Aorta (tissue), 5 donors: ENCODE measurements at places on chromosomes 12 and 14. TPM values are rescaled to one million over a fixed set of nuclear protein-coding genes. Genes with fewer than 3 reads are reported as not detected.
A peak's percentile ranks its signal among the peaks of the same experiment; 100 is the strongest.

- H3K4me3 ChIP-seq = no peak overlapping the region
- DNase-seq = no peak
- no peaks in the 10 kb centered on the region for H3K36me3 ChIP-seq
- no peak overlapping the region for H3K27ac ChIP-seq
- H3K4me1 ChIP-seq = no peaks in the 10 kb centered on the region
- H3K27me3 ChIP-seq = no peaks in the 10 kb centered on the region
Observed at GRCh38 chr12:114949058-114949820, 265.3 kb upstream of the TBX3 start.

DNA sequence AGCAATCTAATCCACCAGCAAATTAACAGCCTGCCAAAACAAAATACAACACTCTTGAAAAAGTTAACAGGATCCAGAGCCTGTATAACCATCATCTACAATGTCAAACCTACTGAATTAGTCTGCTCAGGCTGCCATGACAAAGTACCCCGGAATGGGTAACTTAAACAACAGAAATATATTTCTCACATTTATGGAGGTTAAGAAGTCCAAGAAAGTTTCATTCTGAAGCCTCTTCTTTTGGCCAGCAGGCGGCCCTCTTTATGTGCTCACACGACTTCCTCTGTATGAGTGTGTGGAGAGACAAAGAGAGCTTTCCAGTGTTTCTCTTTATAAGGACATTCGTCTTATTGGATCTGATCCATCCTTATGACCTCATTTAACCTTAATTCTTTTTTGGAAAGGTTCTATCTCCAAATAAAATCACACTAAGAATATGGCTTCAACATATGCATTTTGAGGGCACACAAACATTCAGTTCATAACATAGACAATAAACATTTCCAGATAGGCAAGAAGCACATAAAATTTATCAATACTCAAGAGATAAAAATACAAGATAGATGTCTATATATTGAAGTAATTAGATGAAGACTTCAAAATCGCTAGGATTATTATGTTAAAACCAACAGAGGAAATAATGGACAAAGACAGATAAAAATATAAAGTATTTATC lies 5.9 kb upstream of the RERG start:
- no peaks in the 10 kb centered on the region for H3K36me3 ChIP-seq
- no peak overlapping the region for H3K27ac ChIP-seq
- peak; percentile 71 for DNase-seq
- H3K4me1 ChIP-seq = peaks cover 4% of the 10 kb centered on the region

DNA sequence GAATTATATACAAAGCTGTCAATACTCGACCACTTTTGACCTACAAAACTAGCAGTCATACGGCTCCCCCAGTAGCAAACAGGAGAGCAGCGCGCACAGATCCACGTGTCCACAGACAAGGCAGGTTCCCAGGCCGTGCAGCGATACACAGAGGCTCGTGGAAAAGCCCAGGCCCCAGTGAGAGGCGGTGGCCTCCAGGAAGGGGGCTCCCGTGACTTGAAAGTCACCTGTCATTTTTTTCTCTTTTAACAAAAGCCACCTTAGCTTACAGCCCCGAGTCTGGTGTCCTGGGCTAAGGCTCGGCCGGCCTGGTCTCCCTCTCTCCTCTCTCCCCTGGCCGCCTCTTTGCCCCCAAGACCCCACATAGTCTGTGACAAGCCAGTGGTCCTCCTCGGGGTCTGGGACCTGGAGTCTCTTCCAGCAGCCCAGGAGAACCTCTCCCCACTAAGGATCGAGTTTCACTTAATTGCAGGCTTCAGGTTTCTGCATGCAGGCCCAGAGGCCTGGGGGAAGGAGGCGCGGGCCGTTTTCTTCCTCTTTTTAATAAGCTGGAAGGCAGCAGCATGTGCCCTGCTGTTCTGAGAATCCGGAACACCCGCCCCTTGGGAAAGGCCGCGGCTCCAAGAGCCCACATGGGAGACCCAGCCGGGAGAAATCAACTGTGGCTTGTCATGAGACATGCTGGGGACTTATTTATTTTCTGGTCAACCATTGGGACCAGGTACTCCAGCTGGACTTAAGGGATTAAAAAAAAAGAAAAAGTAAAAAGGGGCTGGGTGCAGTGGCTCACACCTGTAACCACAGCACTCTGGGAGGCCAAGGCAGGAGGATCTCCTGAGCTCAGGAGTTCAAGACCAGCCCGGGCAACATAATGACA lies 15.9 kb downstream of the NCOR2 start:
- H3K27me3 ChIP-seq = no peaks in the 10 kb centered on the region
- no peaks in the 10 kb centered on the region for H3K4me1 ChIP-seq
- no peak overlapping the region for H3K27ac ChIP-seq
- H3K36me3 ChIP-seq = no peaks in the 10 kb centered on the region
- no peak for DNase-seq

LTBR gene
- total RNA-seq = 103 TPM

- peaks cover 4% of the 10 kb centered on the region for H3K4me1 ChIP-seq
- H3K27me3 ChIP-seq = no peaks in the 10 kb centered on the region
- H3K4me3 ChIP-seq = no peak overlapping the region
- no peak overlapping the region for H3K27ac ChIP-seq
Observed at GRCh38 chr14:56207626-56208292, 89.5 kb downstream of the PELI2 start.

DNA sequence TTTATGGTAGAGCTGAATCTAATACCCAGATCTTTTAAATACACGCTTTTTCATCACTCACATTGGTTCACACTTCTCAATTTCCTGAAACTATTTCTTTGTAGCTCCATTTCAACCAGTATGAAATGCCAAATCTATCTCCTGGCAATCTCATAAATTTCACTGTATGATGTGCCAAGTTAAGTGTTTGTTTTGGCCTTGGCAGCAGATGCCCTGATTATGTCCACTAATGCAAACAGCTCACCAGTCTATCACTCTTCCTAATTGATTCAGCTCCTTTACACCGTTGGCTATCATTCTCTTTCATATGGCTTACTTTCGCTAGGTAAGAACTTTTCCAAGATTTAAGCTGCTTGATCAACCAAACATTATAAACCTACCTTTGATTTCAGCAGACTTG lies 58.6 kb downstream of the ZFC3H1 start:
- H3K27ac ChIP-seq = no peak overlapping the region
- no peaks in the 10 kb centered on the region for H3K27me3 ChIP-seq
- DNase-seq = no peak
- no peaks in the 10 kb centered on the region for H3K36me3 ChIP-seq
- no peak overlapping the region for H3K4me3 ChIP-seq

DNA sequence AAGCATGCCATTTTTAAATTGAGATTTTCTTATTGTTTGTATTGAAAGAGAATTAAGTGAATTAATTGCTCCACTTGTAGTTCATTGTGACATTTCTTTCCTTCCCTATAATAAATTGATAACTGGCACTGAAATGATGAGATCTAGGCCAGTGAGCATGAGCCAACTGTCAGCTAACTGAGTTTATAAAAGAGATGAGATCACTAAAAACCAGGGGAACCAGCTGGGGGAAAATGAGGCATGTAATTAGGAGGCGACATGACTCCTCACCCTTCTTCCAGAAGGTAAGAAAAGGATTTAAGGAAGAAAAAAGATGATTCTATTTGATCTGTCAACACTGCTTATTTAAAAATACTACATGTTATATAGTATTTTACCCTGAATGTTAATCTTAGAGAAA lies 104.5 kb upstream of the DNM1L start:
- no peaks in the 10 kb centered on the region for H3K36me3 ChIP-seq
- no peak overlapping the region for H3K4me3 ChIP-seq
- no peak for DNase-seq
- no peaks in the 10 kb centered on the region for H3K27me3 ChIP-seq
- no peaks in the 10 kb centered on the region for H3K4me1 ChIP-seq
- H3K27ac ChIP-seq = no peak overlapping the region

IKBIP gene
- total RNA-seq = 18.3 TPM

- no peak for DNase-seq
- H3K27ac ChIP-seq = no peak overlapping the region
- H3K4me3 ChIP-seq = no peak overlapping the region
- H3K4me1 ChIP-seq = no peaks in the 10 kb centered on the region
Observed at GRCh38 chr14:102450206-102451063, 59.1 kb downstream of the ANKRD9 start.

ITGA5 gene
- 241 TPM for total RNA-seq

GRCh38 chr12:123485756-123486155 lies 27.8 kb downstream of the SNRNP35 start:
- no peaks in the 10 kb centered on the region for H3K36me3 ChIP-seq
- DNase-seq = no peak
- H3K27ac ChIP-seq = no peak overlapping the region
- H3K27me3 ChIP-seq = no peaks in the 10 kb centered on the region
- H3K4me1 ChIP-seq = no peaks in the 10 kb centered on the region

DNA sequence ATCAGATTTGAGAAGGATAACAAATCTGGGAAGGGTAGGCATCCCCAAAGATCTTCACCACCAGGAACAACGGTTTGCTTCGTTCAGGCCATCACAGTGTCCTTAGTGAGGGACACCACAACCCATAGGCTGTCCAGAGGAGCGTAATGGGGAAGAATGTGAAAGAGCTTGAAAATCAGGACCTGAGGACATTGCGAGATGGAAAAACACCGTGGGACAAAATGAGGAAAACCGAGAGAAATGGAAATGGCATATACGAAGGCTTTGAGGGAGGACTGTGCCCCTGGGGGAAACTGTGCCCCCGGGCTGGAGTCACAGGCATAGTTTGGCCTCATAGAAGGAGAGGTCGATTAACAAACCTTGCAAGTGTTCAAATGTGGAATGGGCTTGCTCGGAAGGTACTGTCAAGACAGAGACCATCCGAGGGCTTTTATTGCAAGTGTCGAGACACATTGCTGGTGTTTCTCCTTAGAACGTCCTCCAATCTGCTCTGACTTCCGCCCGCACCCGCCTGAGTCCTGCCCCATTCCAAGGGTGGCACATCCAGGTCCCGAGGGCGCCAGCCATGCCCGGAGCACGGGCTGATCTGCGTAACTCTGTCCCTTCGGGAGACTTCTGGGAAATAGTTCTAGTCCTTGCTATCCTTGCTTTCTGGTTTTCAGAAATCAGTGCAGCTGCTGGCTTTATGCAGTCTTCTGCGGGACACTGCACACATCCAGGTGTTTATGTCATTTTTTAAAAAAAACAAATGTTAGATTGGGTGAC lies 885 bp upstream of the PALS1 start:
- peak; percentile 76 for DNase-seq
- H3K27me3 ChIP-seq = no peaks in the 10 kb centered on the region
- no peaks in the 10 kb centered on the region for H3K4me1 ChIP-seq
- peak overlapping the region; percentile 39 for H3K4me3 ChIP-seq

- no peak overlapping the region for H3K27ac ChIP-seq
- H3K36me3 ChIP-seq = no peaks in the 10 kb centered on the region
- no peak overlapping the region for H3K4me3 ChIP-seq
- no peak for DNase-seq
- H3K27me3 ChIP-seq = no peaks in the 10 kb centered on the region
Observed at GRCh38 chr12:43882578-43883178, 46.8 kb downstream of the TMEM117 start.

KMT2D gene
- 97.4 TPM for total RNA-seq

DNA sequence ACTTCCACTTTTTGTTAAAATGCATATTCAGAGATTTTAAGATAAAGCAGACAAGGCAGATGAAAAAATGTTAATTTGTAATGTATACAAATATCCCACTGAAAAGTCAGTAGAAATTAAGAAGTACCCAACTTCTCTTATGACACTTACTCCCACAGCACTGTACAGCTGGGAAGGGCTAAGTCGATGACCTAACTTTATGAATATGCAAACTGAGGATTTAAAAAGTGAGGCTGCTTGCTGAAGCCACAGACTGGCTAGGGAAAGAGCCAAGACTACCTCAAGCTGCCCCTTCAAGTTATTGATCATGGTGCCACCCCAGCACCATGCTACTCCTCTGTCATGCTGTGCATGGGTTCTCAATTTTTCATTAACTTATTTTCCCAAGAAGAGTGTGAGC lies 17.0 kb downstream of the PPM1H start:
- H3K27ac ChIP-seq = no peak overlapping the region
- H3K27me3 ChIP-seq = no peaks in the 10 kb centered on the region

- no peak overlapping the region for H3K4me3 ChIP-seq
- H3K27me3 ChIP-seq = no peaks in the 10 kb centered on the region
- H3K36me3 ChIP-seq = no peaks in the 10 kb centered on the region
- peaks cover 2% of the 10 kb centered on the region for H3K4me1 ChIP-seq
- H3K27ac ChIP-seq = no peak overlapping the region
- no peak for DNase-seq
Observed at GRCh38 chr12:98471085-98471484, 44.3 kb upstream of the TMPO start.

DNA sequence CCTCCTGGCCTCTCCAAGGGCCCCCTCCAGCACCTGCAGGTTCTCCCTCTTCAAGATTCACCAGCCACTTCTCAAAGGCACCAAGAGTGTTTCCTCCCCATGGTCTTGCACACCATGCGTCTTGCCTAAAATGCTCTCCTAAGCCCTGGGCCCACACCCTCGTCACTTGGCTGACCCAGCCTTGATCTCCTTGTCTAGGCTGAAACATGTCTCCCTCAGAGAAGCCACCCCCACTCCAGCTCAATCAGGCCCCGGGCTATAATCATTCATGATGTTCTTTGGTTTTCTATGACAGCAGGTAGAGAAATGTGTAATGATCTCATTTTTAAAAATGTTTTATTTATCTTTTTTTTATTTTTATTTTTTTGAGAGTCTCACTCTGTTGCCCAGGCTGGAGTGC lies 88.1 kb downstream of the EFCAB11 start:
- H3K27me3 ChIP-seq = no peaks in the 10 kb centered on the region
- no peaks in the 10 kb centered on the region for H3K4me1 ChIP-seq
- no peaks in the 10 kb centered on the region for H3K36me3 ChIP-seq
- no peak overlapping the region for H3K4me3 ChIP-seq
- no peak overlapping the region for H3K27ac ChIP-seq
- DNase-seq = no peak

NINJ2 gene
- total RNA-seq = 11.2 TPM

SYCP3 gene
- 0.65 TPM for total RNA-seq

DNA sequence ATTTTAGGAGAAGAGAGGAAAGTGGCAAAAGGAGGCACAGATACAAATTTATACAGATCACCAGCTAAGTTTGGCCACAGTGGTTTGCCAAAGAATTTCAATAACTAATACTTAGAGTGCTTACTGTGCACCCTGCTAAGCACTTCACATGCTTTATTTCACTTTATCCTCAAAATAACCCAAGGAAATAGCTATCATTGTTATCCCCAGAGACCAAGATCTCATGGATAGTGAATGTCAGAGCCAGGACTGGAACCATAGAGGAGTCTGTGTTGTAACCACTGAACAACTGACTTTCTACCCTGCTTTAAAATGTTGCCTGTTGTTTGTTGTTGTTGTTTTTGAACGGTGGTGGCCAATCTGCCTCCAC lies 1.3 kb upstream of the TCP11L2 start:
- no peak overlapping the region for H3K4me3 ChIP-seq
- no peak for DNase-seq
- H3K27me3 ChIP-seq = no peaks in the 10 kb centered on the region
- H3K4me1 ChIP-seq = peaks cover 3% of the 10 kb centered on the region
- no peak overlapping the region for H3K27ac ChIP-seq
- no peaks in the 10 kb centered on the region for H3K36me3 ChIP-seq
